ENCODE measurements at places on chromosomes 1 and 21. TPM values are rescaled to one million over a fixed set of nuclear protein-coding genes. Genes with fewer than 3 reads are reported as not detected.

Gene YIPF1
- total RNA-seq: 16.3 TPM

Gene AADACL3
- total RNA-seq: not detected

Gene NUF2
- total RNA-seq: 62.5 TPM

Gene MMP23B
- total RNA-seq: 2.3 TPM

Gene AGMAT
- 17.0 TPM for total RNA-seq
